Caki2 (cell line): ENCODE measurements at places on chromosomes 11 and 22. TPM values are rescaled to one million over a fixed set of nuclear protein-coding genes. Genes with fewer than 3 reads are reported as not detected.

DNA sequence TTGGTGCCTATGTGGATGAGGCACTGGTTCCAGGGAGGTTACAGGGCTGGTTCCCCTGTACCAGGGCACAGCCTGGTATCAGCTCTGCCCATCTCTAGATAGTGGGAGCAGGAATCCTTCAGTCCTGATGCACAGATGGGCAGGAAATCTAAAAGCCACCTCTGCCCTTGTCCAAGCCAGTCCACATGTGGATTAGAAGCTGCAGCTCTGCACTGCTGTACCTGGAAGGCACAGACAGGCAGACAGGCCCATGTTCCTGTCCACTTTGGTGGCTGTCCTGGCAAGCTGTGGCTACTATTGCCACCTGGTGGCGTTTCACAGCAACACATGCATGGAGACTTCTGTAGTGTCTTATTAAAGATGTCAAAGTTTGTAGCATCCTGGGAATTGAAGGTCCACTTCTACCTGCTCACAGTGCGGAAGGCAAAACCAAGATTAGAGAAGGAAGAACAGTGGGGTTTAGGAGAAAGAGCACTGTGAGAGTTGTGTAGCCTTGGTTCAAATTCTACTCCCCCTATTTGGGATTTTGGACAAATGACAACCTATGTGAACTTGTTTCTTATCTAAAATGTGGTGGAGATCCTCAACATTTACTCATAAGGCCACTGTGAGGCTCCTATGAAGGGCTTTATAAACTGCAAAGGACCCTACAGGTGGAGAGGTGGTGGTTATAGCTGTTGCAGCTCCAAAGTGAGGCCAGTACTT lies 30.1 kb downstream of the NAV2 start:
- DNase-seq, result peak; percentile 65

DNA sequence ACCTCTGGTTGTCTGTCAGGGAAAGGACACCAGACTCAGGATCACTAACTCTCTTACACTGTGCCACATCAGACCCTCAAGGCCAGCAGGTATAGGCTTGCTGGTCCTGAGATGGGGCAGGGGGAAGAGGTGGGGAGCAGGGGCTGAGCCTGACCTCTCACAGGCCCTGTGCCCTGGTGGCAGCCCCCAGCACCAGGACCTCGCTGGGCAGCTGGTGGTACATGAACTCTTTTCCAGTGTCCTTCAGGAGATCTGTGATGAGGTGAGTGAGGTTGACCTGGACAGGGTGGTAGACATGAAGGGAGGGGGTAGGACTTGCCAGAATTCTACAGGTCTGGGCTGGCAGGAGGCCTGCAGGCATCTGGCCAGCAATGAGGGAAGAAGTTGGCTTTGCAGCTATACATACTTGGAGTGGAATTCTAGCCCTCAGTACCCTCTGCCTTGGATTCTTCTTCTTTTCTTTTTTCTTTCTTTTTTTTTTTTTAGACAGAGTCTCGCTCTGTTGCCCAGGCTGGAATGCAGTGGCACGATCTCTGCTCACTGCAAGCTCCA lies 1.4 kb downstream of the NUDT22 start:
- no peak for DNase-seq

GRCh38 chr11:70655816-70656215 lies 257.5 kb downstream of the CTTN start:
- DNase-seq, result no peak

- DNase-seq, result no peak
Observed at GRCh38 chr22:38468443-38469305, 778 bp downstream of the KDELR3 start.

- DNase-seq, result peak; percentile 64
Observed at GRCh38 chr11:118938491-118939403, 13.0 kb upstream of the BCL9L start.

CCDC116 gene
- total RNA-seq, result 0.07 TPM in 1 of 2 replicates, not detected in the other

TRIM51 gene
- not detected in 2 replicates for total RNA-seq
